ENCODE measurements at places on chromosomes 11 and 22.
A peak's percentile ranks its signal among the peaks of the same experiment; 100 is the strongest.

GRCh38 chr11:119694334-119694733 lies 34.7 kb downstream of the NECTIN1 start:
- no peak for DNase-seq

DNA sequence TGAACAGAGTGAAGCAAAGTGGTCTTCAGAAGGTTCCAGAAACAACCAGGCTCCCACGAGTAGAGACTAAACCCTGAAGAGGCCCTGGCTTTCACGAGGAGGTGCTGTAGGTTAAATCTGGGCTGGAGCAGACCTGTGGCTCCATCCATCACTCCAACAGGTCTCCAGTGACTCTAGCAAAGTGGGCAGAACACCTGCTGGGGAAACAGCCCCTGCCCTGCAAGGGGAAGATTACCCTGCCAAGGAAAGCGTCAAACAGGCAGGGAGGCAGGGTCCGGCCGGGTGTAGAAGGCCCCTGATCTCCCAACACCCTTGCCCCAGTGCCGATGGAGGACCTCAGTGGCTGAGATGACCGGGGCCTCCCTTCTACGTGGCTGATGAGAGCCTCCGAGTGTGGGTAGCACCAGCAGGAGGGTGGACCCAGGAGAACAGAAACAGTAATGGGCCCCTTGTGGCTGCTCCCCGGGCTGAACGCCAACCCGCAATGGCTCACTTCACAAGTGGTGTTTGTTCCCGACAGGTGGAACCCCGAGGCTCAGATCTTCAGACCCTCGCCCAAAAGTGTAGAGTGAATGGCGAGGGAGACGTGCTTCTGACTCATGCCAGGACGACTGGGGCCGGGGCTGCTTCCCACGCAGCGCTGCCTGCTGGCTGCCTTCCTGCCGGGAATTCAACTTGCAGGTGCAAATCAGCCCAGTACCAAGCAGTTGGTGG lies 112.0 kb downstream of the SHANK2 start:
- DNase-seq: no peak

DNA sequence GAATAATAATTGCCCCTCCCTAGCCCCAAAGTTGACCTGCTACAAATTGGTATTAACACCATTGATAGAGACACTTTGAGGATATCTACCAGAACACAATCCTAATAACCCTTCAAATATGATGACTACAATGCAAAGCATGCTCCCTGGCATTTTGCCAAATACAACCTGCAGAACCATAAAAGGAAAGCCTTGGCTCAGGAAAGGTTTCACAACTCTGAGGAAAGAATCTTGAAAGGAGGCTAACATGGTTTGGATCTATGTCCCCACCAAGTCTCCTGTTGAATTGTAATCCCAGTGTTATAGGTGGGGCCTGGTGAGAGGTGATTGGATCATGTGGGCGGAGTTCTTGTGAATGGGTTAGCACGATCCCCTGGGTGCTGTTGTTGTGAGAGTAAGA lies 140.4 kb upstream of the ARHGAP42 start:
- DNase-seq: no peak

DNA sequence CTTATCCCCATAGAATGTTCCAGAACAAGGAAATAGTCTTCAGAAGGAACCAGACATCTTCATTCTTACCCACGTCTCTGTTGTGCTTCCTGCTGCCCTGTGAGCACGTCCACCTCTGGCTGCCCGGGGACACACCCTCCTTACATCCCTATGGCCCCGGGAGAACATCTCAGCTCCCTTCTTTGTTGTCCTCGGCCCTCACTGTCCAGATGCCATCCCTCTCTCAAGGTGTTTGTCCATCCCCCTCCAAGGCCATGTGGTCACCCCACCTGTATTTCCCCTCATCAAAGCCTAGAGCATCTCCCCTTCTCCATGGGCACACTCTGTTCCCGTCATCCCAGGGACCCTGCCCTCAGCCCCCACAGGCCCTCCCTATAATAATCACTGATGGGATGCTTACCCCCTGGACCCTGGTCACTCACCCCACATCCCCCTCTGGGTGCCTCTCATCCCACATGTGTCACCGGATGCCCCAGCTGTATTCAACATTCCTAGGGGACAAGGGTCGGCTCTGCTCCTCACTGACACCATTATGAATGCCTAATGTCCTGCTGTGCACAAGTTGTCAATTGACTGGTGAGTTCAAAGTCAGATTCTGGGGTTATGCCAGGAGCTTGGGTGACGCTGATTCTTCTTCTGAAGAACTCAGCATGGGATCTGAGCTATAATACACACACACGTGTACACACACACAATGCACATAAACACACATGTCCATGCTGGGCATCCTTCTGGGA lies 28.8 kb downstream of the IGLL5 start:
- no peak for DNase-seq

GRCh38 chr11:60769811-60770210 lies 13.1 kb downstream of the MS4A15 start:
- no peak for DNase-seq

DNA sequence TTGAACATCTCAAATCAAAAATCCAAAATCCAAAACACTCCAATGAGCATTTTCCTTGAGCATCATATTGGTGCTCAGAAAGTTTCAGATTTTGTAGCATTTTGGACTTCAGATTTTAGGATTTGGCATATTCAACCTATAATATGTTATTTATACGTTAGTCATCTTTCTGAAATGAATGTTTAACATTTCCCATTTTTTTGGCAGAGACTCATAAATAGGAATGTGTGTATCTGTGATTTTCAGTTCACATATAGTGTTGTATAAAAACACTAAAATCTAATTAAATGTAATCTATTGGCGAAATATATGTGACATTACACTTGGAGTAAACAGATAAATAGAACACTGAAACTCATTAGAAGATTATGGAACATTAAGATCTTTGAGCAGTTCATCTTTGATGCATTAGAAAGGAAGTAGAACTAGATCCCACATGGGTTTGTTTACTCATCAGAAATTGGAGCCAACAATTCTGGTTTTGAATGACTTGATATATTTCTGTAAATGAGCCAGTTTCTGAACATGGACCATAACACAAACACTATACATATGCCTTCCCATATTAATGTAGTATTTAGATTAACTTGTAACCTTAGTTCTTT lies 153.1 kb downstream of the UVRAG start:
- DNase-seq: peak; percentile 77

- DNase-seq: no peak
These were observed 17.0 kb downstream of the NPTXR start for GRCh38 chr22:38826801-38827200.

GRCh38 chr22:42743501-42743991 lies 22.9 kb upstream of the A4GALT start:
- no peak for DNase-seq

DNA sequence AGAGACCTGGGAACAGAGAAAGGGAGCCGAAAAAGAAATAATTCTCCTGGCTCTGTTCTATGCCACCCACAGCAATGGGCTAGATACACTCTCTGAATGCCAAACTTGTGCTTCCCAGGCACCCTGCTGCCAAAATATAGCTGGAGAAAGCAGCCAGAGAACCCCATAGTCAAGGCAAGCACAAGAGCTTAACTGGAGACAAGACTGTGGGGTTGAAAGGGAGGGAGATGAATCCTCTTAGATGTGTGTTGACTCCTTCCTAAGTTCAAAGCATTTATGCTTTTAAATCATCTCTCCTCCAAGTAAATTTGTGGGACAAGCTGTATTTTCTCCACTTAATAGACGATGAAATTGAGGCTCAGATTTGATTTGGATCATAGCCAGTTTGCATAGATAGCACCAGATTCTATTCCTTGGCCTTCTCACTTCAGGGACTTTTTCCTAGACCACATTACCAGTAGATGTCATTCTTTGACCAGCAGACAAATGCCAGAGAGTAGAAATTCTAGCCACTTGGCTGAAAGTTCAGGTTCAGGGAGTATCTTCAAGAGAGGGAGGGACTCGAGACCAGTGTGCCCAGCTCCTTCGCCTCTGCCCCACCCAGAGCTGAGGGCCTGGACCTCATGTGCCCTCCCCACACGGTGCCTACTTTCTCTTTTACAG lies 16.5 kb upstream of the ETS1 start:
- DNase-seq: no peak

- DNase-seq: no peak
These were observed 13.1 kb upstream of the CENATAC start for GRCh38 chr11:118984825-118985224.

GRCh38 chr11:74018331-74019005 lies 9.6 kb upstream of the UCP3 start:
- no peak for DNase-seq

- no peak for DNase-seq
These were observed 8.6 kb downstream of the OR51T1 start for GRCh38 chr11:4890279-4890678.

Measured in NCI-H446 (cell line).